ENCODE measurements at places on chromosomes 6 and 20.

GRCh38 chr6:13859871-13860555 lies 45.7 kb upstream of the MCUR1 start:
- DNase-seq: no peak

DNA sequence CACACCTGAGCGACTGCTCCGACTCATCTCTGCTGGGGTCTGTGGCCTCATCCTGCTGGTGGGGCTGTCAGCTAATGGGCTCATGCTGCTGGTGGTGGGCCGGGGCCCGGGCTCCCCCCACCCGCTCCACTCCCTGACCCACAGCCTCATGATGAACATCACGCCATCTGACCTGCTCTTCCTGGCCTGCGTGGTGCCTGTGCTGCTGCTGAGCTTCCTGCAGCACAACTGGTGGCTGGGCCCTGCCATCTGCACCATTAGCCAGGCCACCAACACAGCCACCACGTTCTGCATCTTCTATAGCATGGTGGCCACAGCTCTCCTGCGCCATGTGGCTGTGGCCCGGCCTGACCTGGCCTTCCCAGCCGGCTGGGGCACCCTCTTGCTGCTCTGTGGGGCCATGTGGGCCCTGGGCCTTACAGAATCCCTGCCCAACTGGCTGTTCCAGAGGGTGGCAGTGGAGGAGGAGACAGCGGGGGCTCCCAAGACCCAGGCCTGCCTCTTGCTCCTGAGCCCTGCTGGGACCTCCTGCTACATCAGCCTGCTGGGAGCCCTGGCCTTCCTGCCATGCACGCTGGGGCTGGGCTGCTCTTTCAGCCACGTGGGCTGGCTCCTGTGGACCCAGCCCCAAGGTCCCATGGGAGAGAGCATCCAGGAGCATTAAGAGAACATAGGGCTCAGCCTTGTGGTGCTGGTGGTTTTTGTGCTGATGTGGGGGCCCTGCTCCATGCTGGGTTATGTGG lies 39.6 kb downstream of the RAB44 start:
- no peak for DNase-seq

- DNase-seq: no peak
These were observed 89.6 kb downstream of the TMEM242 start for GRCh38 chr6:157233686-157234085.

DNA sequence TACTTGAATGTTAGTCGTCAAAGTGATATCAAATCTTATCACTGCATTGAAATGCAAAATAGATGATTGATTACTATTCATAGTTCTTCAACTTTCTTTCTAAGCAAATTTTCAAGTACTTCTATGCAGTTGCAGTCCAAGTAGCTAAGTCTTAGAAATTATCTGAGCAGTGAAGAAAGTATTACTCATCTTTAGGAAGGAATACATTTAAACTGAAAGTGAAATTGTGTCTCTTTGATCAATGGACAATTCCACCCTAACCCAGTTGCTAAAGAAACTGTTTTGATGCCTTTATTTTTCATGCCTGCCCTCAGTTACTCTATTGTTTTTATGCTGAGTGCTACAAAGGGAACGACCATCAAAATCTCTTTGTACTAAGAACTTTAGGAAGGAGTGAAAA lies 337.4 kb downstream of the GRIK2 start:
- no peak for DNase-seq

- no peak for DNase-seq
These were observed 110.0 kb downstream of the SCML4 start for GRCh38 chr6:107714104-107714503.

DNA sequence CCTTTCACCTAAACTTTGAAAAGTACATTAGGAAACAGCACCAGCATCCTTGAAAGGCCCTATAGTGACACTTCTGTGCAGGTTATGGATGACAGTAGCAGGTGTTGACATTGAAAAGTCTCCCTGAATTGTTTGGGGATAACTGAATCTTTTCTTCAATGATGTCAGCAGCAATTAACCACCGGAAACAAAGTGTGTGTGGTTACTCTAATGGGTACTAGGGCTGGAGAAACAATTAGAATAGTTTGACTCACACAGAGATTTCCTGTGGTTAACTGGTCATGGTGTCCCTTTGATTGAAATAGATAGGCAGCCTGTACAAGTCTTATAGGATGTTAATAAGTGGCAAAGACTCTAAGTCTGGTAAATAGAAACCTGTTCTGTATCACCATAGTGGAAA lies 189.1 kb downstream of the TBX18 start:
- no peak for DNase-seq

- no peak for DNase-seq
These were observed 671.4 kb downstream of the RFPL4B start for GRCh38 chr6:113018351-113019151.

- no peak for DNase-seq
These were observed 8.0 kb upstream of the COL21A1 start for GRCh38 chr6:56255349-56255748.

GRCh38 chr6:110608151-110608550 lies 131.7 kb upstream of the SLC22A16 start:
- no peak for DNase-seq

GRCh38 chr20:19487420-19487819 lies 270.6 kb upstream of the RIN2 start:
- DNase-seq: no peak

GRCh38 chr20:61500791-61501321 lies 248.8 kb downstream of the CDH4 start:
- DNase-seq: no peak

DNA sequence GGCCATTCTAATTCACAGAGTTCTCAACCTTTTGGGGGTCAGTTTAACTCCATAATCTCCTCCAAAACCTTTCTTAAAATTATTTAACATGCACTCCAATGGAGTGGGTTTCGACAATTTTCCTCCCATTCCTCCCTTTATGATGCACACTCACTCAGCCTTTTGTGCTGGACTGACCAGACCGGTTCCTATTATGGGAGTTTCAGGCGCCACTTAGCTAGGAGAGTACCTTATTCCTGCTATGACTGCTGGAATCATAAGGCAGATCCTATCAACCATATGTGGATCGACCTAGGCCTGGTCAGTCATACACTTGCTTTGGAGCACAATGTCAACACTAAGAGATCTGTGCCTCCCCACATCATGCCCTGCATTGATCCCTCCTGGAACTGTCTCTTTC lies 63.9 kb upstream of the MOCS1 start:
- DNase-seq: no peak

GRCh38 chr6:3987053-3987452 lies 91.9 kb downstream of the FAM217A start:
- DNase-seq: no peak

DNA sequence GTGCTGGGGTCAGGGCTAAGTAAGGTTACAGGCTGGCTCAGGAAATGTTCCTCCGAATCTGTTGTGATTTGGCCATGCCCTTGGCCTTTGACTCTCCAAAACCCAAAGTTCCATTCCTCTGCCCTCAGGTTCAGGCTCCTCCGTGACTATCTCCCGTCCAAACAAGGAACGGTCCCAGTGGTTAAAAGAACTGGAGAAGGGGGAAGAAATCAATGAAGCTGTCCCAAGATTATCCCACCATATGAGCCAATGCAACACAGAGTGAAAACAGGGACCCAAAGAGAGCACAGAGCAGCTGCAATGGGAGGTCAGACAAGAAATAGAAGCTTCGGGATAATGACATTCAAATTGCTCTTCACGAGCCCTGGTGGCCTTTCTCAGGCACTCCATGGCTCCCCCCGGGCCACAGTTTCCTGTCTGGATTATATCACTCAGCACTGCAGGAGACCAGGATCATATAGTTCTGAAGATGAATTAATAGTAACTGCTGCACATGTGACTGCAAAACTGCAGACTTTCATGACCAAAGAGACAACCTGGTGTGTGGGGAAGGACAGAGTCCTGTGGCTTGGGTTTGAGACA lies 211.3 kb downstream of the ZNF217 start:
- DNase-seq: no peak

DNA sequence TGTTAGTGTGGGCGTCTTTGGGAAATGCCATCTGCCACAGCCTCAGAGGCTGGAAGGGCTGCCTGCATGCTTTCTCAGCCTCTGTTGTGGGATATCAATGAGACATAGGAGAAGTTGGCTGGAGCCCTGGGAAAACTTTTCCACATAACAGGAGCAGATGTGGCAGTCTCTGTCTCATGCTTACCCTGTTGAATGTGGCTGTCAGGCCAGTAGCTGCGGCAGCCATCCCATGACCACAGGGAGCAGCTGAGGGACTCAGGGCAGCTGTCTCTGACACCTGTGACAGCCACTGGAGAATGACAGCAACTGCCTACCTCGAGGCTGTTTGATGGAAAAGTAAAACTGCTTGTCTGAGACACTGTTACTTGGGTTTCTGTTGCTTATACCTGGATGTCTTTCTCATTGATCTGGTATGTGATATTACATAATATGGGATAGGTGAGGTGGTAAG lies 64.4 kb downstream of the TULP4 start:
- DNase-seq: no peak

GRCh38 chr20:18011951-18012645 lies 43.3 kb downstream of the MGME1 start:
- no peak for DNase-seq

DNA sequence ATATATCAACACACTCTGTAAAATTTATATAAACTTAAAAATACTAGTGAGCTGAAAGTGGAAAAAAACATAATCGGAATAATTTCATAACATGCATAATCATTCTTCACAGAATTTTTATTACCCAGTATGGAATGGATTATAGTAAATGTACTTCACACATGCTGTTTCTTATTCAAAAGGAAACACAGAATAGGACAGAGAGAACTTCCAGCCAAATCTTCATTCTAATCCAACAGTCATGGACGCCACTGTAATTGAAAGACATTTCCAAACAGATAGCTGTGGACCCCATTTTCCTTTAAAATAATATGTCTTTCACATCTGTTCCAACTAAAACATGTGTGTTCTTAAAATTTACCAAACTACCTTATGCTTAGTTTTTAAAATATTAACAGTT lies 126.6 kb upstream of the RUNX2 start:
- no peak for DNase-seq

DNA sequence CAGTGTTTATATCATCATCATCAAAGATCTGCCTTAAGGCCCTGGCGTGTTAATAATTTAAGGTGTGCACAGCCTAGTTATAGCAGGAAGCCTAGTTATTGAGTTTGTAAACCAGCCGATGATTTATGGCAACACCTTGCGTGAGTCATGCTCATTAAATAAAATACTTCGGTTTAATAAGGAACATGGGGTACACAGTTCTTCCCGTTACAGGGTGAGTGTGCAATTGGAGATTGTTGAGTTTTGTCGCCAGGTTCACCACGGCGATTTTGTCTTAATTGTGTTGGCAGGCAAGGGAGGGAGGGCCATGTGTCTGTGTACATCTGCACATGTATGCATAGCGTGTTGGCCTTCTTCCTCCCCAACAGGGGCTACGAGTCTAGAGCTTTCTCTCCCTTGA lies 104.0 kb downstream of the TFAP2A start:
- DNase-seq: no peak
